ENCODE measurements at places on chromosomes 5 and 9.

GRCh38 chr9:14271093-14271673, 42.8 kb downstream of the NFIB start:
- no peak for DNase-seq

- DNase-seq: no peak
Observed at GRCh38 chr9:81717747-81718077, 28.4 kb upstream of the TLE1 start.

GRCh38 chr5:68367717-68368116, 152.2 kb downstream of the PIK3R1 start:
- no peak for DNase-seq

- no peak for DNase-seq
Observed at GRCh38 chr5:17340379-17340778, 122.9 kb downstream of the BASP1 start.

DNA sequence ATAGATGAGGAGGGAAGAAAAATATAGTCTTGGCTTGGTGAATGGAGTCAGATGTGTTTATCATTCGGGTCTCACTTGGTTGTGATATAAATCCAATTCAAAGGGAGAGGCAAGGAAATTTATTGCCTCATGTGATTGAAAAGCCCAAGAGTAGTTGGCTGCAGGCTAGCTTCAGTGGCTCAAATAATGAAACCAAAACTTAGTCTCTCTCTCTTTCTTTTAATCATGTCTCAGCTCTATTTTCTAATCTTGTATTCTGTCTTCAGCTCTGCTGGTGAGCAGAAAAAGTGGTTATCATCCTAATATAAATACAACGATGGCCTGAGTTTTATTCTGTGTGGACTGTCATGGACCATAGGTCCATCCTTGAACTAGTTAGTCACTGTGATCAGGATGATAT, 234.2 kb upstream of the PPP1R2B start:
- no peak for DNase-seq

DNA sequence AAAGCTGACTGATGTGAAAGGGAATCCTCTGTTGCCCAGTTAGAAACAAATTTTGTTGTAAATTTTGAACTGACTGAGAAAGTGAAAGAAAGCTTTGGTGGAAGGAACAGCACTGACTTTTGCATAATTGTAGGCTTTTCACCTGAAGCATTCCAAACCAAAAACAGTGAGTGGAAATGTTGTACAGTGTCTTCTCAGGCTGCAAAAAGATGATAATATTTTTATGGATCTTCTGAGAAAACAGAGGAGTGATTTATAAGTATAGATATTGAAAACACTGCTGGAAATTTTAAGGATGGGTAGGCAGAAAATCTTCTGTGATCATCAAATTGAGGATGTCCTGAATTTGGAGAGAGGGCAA, 40.0 kb downstream of the LURAP1L start:
- no peak for DNase-seq

DNA sequence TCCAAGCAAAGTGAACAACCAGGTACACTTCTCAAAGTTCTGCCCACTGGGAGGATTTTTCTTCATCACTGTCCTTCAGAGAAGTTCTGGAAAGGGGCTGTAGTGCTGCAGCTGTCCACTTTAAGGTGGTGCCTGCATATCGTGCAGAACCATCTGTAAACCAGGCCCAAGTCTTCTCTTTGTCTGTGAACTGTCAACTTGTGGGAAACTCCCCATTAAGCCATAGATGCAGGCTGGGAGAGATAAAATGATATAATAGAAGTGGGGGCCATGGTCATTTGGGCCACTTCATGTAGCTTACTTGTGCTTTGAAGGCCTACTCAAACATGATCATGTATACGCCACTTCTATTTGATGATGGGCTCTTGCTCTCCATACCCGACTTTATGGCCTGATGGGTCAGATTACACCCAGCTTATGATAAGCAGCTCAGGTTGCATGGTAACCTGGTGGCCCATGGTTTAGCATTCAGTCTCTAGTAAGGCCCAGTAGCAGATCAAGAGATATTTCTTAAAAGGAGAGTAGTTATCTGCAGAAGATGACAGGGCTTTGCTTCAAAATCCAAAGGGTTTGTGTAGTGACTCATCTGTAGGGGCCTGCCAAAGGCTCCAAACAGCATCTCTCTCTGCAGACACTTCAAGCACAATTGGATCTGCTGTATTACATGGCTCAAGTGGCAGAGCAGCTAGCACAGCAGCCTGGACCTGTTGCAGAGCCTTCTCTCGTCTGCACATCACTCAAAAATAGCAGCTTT, 15.7 kb upstream of the BTF3 start:
- no peak for DNase-seq

DNA sequence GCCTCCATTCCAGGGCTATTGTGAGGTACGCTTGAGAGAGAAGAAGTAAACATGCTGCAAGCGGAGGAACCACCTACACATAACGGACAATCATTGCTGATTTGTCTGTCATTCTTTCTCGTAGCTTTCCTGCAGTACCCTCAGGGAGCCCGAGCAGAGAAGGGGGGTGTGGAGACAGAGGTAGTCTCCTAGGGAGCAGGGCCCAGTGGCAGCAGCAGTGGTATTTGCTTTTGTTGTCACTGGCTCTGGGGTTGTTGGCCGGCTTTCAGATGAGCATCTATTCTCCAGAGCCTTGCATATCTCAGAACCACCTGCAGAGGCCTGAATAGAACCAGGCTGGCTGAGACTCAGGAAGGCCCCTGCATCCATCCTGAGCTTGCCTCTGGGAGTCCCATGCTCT, 19.9 kb downstream of the ENHO start:
- no peak for DNase-seq

- DNase-seq: no peak
Observed at GRCh38 chr9:7287065-7287464, 512.5 kb downstream of the DMAC1 start.

DNA sequence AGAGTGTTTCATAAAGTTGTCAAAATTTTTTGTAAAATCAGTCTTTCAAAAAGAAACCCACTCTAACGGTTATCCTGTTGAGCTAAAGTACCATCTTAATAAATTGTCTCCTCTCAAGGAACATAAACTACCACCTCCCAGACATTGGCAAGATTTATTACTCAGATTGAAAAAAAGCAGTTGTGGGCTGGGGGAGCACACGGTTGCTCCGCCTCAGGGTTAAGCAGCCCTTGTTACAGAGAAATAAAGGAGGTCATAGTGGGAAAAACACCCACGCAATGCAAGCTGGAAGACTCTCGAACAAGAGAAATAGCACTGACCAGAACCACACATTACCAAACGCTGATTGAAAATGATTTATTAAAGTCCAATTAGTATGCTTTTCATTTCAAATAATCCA, 165.3 kb downstream of the LPAR1 start:
- DNase-seq: no peak

GRCh38 chr5:69091771-69092170, 2.0 kb upstream of the SLC30A5 start:
- DNase-seq: no peak

DNA sequence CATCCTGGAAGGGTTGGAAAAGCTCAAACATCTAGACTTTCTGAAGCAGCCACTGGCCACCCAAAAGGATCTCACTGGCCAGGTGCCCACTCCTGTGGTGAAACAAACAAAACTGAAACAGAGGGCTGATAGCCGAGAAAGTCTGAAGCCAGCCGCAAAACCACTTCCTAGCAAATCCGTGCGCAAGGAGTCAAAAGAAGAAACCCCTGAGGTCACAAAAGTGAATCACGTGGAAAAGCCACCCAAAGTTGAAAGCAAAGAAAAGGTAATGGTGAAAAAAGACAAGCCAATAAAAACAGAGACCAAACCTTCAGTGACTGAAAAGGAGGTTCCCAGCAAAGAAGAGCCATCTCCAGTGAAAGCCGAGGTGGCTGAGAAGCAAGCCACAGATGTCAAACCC, 87.6 kb downstream of the MAP1B start:
- peak; percentile 57 for DNase-seq

DNA sequence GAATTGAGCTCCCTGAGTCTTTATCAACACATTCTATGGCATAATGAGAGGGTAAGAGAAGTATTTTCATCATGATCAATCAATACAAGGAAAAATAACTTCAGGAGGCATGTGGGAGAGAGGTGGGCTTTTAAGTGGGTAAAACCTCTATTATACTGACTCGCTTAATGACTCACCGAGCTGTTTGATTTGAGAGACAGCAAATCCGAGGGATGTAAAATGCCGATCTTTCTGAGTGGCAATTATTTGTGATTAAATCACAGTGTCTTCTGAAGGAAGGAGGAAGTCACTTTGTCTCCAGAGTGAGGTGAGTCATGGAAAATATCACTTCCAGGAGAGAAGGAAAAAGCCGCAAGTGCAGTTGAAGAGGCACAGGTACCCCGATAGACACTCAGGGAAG, 320.4 kb downstream of the DRD1 start:
- DNase-seq: no peak

GRCh38 chr9:98215271-98215670, 22.8 kb upstream of the CORO2A start:
- DNase-seq: no peak

GRCh38 chr9:93123561-93124283, 10.3 kb downstream of the NINJ1 start:
- DNase-seq: no peak

DNA sequence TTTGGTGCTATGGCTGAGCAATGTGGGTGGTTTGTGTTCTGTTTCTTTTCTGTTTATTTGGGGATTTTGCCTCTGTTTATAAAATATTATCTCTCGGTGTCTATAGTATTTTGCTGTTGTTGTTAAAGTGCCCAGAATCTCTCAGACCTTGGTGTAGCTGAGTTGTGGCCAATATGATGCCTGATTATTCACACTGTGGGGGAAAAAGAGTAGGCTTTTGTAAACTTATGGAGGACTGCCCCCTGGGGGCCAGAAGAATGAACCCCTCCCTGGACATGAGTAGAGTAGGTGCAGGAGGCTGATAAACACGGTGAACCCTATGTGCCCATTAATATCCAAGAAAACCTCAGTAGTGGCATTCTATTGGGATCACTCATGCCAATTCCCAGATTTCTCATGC, 49.0 kb upstream of the DPYSL3 start:
- no peak for DNase-seq

DNA sequence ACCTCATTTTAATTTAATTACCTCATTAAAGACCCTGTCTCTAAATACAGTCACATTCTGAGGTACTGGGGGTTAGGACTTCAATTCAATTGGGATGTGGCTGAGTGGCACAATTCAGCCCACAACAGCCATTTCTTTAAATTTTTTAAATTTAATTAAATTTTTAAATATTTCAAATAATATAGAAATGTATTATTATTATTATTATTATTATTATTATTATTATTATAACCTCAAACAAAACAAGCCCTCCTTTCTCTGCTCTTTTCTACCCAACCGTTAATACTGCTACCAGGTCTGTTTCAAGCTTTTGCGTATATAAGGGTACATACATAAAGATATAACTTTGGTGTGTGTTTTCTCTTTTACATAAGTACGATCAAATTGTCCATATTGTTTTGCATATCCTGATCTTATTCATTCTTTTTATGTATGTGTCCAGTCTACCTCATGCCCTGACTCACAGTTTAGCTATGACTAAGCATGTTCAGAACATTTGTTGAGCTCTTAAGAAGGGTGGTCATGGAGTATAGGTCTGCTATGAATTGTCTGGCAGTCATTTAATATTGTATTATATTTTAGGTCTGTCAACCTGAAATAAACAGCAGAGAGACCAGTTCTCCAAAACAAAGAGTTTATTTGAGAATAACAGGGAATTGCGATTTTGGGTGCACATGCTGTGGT, 16.1 kb upstream of the RAB14 start:
- DNase-seq: no peak

GRCh38 chr9:36401164-36401740, 1.2 kb upstream of the RNF38 start:
- no peak for DNase-seq

- no peak for DNase-seq
Observed at GRCh38 chr5:97297063-97297703, 114.1 kb upstream of the RIOK2 start.
